ENCODE measurements at places on chromosomes 3 and 15. TPM values are rescaled to one million over a fixed set of nuclear protein-coding genes. Genes with fewer than 3 reads are reported as not detected.

Gene MKRN2
- polyA plus RNA-seq = 11.8 TPM

Gene PSTPIP1
- 6.2 TPM for polyA plus RNA-seq

Gene NANOGP8
- not detected for polyA plus RNA-seq

Gene UROC1
- 0.09 TPM for polyA plus RNA-seq
